ENCODE measurements at places on chromosomes 7 and 10.

DNA sequence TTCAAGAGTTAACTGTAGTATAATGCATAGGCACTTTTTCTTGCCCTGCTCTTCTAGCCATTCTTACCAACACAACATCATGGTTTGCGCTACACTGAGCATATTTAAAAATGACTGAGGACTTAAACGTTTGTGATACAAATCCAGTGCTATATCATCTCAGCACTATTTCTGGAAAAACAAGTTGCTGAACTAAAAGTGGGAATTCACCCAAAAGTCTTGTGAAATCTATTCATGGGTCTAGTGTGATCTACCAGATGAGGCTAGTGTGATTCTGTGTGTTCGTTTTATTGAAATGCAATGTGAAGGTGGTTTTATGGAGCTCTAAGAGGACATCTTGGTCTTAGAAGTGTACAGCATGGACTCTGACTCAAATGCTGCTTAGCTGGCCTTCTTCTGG lies 584.6 kb upstream of the POM121L12 start:
- no peak for DNase-seq

- DNase-seq, result no peak
Observed at GRCh38 chr10:9437131-9437530, 1382.6 kb downstream of the GATA3 start.

DNA sequence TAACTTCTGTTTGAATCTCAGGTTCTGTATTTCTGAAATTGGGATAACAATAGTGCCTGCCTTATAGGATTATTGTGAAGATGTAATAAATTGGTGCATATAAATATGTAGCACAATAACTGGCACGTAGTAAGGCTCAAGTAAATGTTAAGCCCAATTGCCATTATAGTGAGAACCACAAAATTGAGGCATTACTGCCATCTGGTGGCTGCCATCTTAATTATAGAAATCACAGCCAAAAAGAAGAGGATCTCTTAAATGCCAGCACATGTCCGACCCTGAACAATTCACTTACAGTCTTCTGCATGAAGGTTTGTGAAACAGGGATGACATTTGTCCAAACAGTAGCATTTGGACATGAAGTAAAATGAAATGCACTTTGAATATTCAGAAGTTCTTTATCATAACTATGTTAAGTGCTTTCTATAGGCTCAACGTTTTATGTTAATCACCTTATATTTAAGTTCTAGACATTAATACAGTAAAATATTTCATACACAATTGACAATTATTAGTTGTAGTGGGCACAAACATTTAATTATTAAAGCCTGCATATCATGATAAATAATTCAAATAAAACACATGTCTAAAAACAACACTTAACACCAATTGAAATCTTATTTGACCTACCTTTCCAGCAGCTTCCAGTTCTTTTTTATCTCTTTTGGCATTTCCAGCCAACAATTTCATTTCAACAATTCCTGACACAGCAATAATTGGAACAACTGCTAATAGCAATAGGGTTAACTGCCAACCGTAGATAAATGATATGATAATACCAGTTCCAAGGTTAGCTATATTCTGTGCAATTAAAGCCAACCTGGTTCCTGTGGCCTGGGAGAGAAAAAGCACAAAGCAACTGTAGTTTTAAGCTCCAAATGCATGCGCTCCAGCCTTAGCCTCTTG lies 58.5 kb downstream of the ABCB4 start:
- no peak for DNase-seq

DNA sequence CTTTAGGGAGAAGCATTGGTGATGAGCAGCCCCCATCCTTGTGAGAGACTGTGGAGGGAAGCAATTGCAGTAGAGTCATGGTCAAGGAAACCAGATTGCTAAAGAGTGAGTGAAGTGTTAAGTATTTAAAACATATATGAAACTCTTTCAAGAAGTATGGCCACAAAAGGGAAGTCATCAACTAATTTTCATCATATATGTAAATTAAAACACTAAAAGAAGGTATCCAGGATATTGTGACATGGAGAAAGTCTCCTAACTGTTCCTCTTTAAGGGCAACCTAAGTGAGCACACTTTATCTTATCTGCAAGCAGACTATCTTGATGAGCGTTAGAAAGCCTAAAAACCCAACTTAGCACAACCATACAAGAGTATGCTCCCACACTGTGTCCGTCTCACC lies 69.7 kb downstream of the CD36 start:
- no peak for DNase-seq

DNA sequence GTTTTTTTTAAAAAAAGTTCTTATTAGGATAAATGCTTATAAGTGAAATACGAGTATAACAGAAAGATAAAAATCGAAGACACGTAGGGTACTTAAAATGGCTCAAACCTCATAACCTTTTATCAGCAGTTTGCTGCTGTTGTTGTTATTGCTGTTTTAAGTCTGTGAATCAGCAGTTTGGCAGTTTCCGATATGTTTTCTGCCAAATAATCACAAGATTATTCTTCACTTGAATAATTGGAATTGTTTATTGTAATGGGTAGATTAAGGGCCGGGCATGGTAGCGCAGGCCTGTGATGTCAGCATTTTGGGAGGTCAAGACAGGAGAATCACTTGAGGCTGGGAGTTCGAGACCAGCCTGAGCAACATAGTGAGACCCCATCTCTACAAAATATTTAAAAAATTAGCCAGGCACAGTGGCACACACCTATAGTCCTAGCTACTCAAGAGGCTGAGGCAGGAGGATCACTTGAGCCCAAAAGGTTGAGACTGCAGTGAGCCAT lies 177.6 kb downstream of the VTI1A start:
- peak; percentile 70 for DNase-seq

DNA sequence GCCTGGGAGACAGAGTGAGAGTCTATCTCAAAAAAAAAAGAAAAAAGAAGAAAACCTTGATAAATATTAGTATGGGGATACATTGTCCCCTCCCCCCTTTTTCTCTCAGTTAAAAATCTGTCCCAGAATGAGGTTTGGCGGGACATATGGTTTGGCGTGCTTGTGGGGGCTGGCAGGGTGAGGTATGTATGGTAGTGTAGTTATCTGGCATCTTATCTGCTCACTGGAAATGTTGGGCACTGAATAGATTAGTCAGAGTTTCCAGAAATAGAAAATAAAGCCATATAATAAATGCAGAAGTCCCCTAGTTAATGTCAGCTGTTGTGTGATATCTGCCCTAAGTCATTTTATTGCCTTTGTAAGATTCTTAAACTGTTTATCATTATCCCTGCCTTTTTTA lies 397.5 kb upstream of the GALNT17 start:
- no peak for DNase-seq

DNA sequence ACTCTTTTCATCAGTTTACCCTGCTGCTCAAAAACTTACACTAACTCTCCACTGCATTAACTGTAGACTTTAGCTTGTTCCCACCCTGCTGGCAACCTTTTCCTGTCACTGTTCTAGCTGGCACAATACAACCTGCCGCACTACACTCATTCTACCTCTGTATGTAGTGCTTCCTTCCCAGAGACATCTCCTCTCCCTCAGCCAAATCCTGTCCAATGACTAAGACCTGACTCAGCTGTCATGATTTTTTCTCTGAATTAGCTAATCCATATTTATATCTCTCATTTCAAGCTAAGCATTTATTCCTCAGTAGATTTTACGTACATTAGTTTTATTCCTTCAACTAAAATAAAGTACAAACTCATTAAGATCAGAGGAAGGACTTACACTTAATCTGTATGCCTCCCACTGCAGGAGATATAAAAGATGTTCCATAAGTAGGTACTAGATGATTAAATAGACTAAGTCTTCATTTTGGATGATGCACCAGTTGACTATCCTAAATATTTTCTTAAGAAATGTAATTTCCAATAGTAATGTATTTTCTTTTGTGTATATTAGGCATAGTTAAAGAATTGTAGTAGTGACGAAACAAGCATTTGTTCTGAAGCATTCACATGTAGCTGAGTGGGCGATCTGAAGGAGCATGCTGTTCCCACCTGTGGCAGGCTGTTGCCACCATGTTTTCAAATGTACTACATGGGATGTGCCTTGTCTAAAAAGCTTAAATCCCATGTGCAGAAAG lies 189.1 kb downstream of the SKAP2 start:
- no peak for DNase-seq

GRCh38 chr10:32103721-32104120 lies 47.5 kb upstream of the KIF5B start:
- DNase-seq, result no peak

- DNase-seq, result no peak
Observed at GRCh38 chr7:143519411-143520131, 41.9 kb downstream of the TAS2R41 start.

- no peak for DNase-seq
Observed at GRCh38 chr7:12640299-12641096, 46.9 kb upstream of the ARL4A start.

DNA sequence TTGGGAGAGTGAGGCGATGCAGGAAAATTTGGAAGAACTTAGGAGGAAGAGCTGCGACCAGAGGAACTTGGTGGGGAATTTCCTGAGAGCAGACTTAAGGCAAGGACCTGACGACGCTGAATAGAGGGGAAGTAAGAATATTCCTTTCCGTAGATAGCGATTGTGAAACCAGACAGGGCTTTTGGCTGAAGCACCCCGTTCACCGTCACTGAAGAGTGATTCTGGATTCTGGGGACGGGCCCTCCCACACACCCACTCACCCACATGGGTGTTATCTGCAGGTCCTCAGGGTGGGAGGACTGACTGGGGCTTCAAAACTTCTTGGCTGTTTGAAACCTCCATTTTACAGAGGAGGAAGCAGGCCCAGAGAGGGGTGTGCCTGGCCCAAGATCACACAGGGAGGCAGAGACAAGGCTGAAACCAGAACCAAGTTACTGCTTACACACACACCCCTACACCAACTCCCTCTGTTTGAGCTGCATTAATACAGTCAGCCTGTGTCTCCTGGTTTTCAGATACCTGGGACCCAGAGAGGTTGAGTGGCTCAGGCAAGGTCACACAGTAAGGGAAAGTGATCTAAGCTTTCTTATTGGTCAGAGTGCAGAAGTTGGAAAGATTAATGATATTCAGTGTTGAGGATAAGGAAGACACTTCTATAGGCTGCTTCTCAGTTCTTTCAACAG lies 37.2 kb upstream of the CDH23 start:
- DNase-seq, result no peak

GRCh38 chr7:151498495-151498894 lies 21.2 kb downstream of the RHEB start:
- no peak for DNase-seq

GRCh38 chr10:117720931-117721835 lies 178.6 kb downstream of the EMX2 start:
- no peak for DNase-seq

- DNase-seq, result no peak
Observed at GRCh38 chr7:157292770-157293412, 43.9 kb upstream of the DNAJB6 start.

DNA sequence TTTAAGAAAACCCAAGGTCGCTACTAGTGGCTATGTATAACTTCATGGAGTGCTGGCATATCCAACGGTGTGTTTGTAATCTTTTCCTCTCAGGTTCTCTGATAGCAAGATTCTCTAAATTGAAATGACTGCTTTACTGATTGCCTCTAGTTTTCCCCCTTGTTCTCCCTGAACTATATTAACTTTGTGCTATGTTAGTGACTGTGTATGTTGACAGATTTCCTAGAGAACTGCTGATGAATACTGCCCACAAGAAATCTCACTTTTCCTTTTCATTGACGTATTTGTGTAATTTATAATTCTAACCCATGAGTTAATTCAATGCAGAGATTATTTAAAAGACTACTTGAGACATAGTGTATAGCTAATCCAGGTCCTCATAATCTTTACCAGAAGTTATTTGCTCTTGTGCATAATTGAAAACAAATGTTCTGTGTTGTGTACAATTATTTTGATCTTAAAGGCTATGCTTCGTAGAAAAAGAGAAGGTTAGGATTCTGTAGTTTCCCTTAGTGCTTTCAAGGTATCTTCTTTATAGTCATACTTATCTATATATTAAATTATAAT lies 70.6 kb upstream of the GLCCI1 start:
- DNase-seq, result no peak

- DNase-seq, result no peak
Observed at GRCh38 chr7:3177271-3177670, 123.8 kb upstream of the SDK1 start.

DNA sequence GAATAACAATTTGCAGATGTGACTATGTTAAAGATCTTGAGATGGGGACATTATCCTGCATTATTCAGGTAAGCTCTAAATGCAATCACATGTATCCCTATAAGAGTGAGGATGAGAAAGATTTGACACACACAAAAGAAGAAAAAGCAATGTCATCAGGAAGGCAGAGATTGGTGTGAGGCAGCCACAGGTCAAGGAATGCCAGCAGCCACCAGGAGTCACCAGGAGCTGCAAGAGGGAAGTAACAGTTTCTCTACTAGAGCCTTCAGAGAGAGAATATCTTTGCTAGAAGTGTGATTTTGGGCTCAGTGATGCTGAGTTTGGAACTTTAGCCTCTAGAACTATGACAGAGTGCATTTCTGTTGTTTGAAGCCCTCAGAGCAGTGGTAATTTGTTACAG lies 700.3 kb upstream of the SEMA3D start:
- no peak for DNase-seq

DNA sequence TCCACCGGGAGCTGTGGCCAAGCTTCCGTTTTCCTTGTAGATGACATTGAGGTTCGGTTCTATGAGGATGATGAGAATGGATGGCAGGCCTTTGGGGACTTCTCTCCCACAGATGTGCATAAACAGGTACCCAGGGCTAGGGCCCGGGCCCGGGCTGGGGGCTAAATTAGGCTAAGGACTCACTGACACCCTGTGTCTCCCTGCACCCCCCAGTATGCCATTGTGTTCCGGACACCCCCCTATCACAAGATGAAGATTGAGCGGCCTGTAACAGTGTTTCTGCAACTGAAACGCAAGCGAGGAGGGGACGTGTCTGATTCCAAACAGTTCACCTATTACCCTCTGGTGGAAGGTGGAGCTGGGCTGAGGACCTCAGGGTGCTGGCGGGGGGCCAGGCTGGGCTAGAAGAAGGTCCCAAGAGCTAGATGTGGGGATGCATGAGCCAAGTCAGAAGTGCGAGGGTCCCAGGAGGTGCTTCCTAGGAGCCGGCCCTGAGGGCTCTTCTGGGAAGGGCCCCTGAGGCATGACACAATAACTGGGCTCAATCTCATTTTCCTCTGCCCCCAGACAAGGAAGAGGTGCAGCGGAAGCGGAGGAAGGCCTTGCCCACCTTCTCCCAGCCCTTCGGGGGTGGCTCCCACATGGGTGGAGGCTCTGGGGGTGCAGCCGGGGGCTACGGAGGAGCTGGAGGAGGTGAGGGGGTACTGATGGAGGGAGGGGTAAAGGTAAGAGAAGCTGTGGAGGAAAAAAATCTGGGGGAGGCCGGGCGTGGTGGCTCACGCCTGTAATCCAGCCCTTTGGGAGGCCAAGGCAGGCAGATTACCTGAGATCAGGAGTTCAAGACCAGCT lies 2.9 kb downstream of the NFKB2 start:
- no peak for DNase-seq

GRCh38 chr10:70775679-70776454 lies 9.3 kb downstream of the TBATA start:
- DNase-seq, result peak; percentile 67
